ENCODE measurements at places on chromosomes 11 and 22. TPM values are rescaled to one million over a fixed set of nuclear protein-coding genes. Genes with fewer than 3 reads are reported as not detected.

GRCh38 chr22:48157676-48158075, 1395.2 kb downstream of the TBC1D22A start:
- DNase-seq: no peak

DNA sequence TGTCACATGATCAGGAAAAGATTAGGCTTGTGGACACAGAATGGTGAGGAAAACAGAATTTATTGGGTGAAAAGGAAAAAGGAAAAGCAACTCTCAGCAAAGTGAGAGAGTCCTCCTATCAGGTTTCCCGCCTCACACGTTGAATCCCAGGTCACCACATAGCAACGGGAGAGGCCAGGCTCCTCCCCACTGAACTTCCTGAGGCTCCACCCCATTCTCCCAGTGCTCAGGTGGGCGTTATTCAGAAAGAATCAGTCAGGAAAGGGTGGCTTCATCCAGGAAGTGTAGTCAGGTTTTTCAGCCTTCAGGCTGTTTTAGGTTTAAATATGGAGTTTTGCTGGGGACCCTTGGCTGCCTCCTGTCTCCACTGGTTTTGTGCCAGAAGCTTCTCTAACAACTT, 66.9 kb downstream of the SPON1 start:
- no peak for DNase-seq

DNA sequence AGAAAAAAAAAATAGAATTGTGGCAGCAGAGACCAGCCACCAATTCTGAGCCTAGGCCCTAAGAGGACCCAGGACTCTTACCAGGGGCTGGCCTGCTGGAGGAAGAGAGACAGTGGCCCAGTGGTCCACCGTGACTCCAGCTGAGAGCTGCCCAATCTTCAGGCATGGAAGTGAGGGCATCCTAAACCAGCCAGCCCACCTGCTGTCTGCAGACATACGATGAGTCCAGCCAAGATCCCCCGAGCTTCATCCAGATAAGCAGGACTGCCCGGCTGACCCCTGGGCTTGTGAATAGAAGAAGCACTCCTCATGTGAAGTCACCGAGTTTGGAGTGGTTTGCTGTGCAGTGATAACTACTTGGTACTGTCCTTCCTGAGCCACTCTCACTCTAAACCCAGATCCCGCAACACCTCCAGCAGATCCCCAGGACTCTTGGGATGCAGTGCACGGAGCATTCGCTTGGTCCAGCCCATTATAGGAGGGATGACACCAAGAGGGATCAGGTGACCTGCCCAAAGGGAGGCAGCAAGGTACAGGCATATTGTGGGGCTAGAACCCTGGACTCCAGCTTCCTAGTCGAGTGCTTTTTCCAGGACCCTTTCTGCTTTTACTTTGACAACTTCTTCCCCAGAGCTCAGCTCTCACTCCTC, 41.7 kb upstream of the FGF3 start:
- no peak for DNase-seq

DNA sequence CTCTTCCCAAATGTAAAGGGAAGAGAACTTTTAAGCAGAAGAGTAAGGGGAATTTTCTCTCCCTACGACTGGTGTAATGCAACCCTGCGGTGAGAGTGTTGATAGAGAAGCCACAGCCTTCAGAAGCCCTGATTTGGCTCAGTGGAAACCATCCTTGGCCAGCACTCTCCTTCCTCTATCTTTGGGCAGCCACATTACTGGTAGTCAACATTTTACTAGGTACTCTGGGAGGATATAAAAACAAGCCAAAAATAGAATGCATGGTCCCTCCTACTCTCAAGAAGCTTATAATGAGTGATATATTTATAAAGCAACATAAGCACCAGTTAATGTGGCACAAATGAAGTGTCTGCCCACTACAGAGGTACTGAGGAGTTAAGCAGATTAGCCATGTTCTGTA, 201.8 kb upstream of the NCAM1 start:
- DNase-seq: no peak

GRCh38 chr11:70655816-70656215, 257.5 kb downstream of the CTTN start:
- no peak for DNase-seq

DNA sequence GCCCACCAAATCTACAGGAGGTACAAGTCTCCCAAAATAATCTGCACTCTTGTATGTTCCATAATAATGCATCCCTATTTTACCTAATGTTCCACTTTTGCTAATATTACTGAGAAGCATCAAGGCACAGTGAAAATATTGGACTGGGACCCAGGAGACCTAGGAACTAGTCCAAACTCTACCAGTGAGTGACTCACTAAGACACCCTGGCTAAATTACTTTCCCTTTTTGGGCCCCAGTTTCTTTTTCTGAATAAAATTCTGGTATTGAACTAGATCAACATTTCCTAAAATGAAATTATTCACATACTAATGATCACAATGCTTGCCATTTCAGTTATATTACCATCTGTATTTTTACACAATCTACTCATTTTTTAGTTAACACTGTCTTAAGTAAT, 19.6 kb downstream of the THAP12 start:
- no peak for DNase-seq

Gene EMID1
- not detected for total RNA-seq

Gene KCTD14
- total RNA-seq: 0.19 TPM

Gene NLRX1
- total RNA-seq: 28.5 TPM

Gene DRAP1
- total RNA-seq: 190 TPM

Gene MMP13
- not detected for total RNA-seq

Gene RBM4B
- total RNA-seq: 20.4 TPM

Gene ARL14EP
- total RNA-seq: 36.5 TPM

Gene JHY
- 3.1 TPM for total RNA-seq

Gene CCDC15
- total RNA-seq: 9.0 TPM

Gene FREY1
- 3.2 TPM for total RNA-seq

Gene SGSM1
- total RNA-seq: 0.12 TPM

Measured in activated CD4-positive, alpha-beta T cell treated with anti-CD3 and anti-CD28 coated beads, Interleukin-2, amount 10 ng/mL, durations not matched to agents 7 days and 5 days (primary cell).